ENCODE measurements at places on chromosomes 3 and 15. TPM values are rescaled to one million over a fixed set of nuclear protein-coding genes. Genes with fewer than 3 reads are reported as not detected.

ALPK3 gene
- 190 TPM for total RNA-seq

SH2D7 gene
- 0.31 TPM for total RNA-seq

GABRG3 gene
- total RNA-seq: not detected

RYR3 gene
- 0.05 TPM for total RNA-seq

FGD5 gene
- total RNA-seq: not detected

CTXN2 gene
- not detected for total RNA-seq

Data from myocyte (in vitro differentiated cells).